Cardiac muscle cell (in vitro differentiated cells and primary cell): ENCODE measurements at places on chromosomes 3 and 15. TPM values are rescaled to one million over a fixed set of nuclear protein-coding genes. Genes with fewer than 3 reads are reported as not detected.

The DUOX1 gene
- 0.04 and 0.45 TPM in 2 replicates for total RNA-seq

The SCAANT1 gene
- not detected in 2 replicates for total RNA-seq

The GOLGA8O gene
- total RNA-seq: 1.4 and 6.5 TPM in 2 replicates

The LSAMP gene
- total RNA-seq: 4.8 and 6.0 TPM in 2 replicates

The RAB6B gene
- 2.4 and 2.6 TPM in 2 replicates for total RNA-seq

- H3K27ac ChIP-seq: no peak overlapping the region
- no peak overlapping the region for H3K4me3 ChIP-seq
- H3K4me1 ChIP-seq: peaks cover 3% of the 10 kb centered on the region
- DNase-seq: no peak
- peaks cover 3% of the 10 kb centered on the region for H3K27me3 ChIP-seq
Observed at GRCh38 chr3:56929809-56930615, 128.3 kb upstream of the ARHGEF3 start.

- H3K4me1 ChIP-seq: no peaks in the 10 kb centered on the region
- no peak overlapping the region for H3K4me3 ChIP-seq
- DNase-seq: no peak
- no peak overlapping the region for H3K27ac ChIP-seq
- no peaks in the 10 kb centered on the region for H3K27me3 ChIP-seq
- H3K36me3 ChIP-seq: no peaks in the 10 kb centered on the region
Observed at GRCh38 chr3:1501406-1502115, 408.7 kb downstream of the CNTN6 start.

GRCh38 chr3:101819649-101820206 is 29.6 kb upstream of the NFKBIZ start:
- H3K4me1 ChIP-seq: peaks cover 6% of the 10 kb centered on the region
- H3K27ac ChIP-seq: no peak overlapping the region
- no peak for DNase-seq
- no peaks in the 10 kb centered on the region for H3K36me3 ChIP-seq

DNA sequence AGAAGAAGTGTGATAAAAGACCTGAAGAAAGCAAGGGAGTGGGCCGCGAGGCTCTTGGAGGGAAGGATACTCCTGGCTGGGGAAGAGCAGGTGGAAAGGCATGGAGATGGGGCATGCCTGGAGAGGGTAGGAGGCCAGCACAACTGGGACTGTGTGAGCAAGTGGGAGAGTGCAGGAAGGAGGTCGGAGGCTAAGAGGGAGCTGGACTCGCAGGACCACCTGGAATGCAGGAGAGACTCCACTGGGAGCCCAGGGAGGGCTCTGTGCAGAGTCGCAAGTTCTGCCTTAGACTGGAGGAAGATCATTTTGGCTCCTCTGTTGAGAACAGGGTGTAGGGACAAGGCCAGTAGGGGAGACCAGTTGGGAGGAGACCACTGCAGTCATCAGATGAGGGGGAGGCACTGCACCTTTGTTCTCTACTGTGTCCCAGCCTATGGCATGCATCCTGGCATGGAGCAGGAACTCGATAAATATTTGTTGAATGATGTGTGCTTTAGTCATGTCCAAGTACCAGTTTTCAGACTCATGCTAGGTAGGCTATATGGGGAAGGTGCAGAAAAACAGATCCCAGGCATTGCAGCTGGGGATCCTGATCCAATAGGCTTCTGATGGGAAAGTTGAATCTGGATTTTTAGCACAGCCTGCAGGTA is 13.7 kb downstream of the FAM107A start:
- no peak for DNase-seq
- H3K36me3 ChIP-seq: no peaks in the 10 kb centered on the region
- no peaks in the 10 kb centered on the region for H3K4me1 ChIP-seq
- H3K4me3 ChIP-seq: no peak overlapping the region

DNA sequence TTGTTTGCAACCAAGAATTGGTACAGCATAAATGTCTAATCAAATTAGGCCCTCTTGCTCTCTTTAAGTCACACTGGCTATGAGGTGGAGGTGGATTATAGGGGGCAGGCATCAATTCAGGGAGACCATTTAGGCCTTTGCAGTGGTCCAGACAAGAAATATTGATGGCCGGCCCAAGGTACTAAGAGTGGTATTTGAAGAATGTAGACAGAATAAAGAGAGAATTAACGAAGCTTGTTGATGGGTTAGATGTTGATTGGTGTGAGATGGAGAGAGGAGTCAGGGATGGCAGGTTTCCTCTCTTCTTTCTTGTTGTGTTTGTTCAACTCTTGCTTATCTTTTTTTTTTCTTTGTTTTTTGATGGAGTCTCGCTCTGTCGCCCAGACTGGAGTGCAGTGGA is 48.5 kb downstream of the PIK3CA start:
- no peak overlapping the region for H3K27ac ChIP-seq
- H3K4me3 ChIP-seq: no peak overlapping the region
- H3K4me1 ChIP-seq: peaks cover 16% of the 10 kb centered on the region
- no peak for DNase-seq
- H3K27me3 ChIP-seq: no peaks in the 10 kb centered on the region

- H3K36me3 ChIP-seq: no peaks in the 10 kb centered on the region
- no peak for DNase-seq
- H3K4me1 ChIP-seq: no peaks in the 10 kb centered on the region
- no peak overlapping the region for H3K27ac ChIP-seq
Observed at GRCh38 chr3:177633671-177634207, 436.5 kb upstream of the TBL1XR1 start.

GRCh38 chr3:114452256-114452655 is 158.4 kb downstream of the TIGIT start:
- DNase-seq: no peak
- H3K4me1 ChIP-seq: peaks cover 46% of the 10 kb centered on the region
- no peaks in the 10 kb centered on the region for H3K36me3 ChIP-seq
- no peaks in the 10 kb centered on the region for H3K27me3 ChIP-seq
- peak overlapping the region; percentile 88 for H3K27ac ChIP-seq

- H3K36me3 ChIP-seq: no peaks in the 10 kb centered on the region
- no peak overlapping the region for H3K27ac ChIP-seq
- no peaks in the 10 kb centered on the region for H3K4me1 ChIP-seq
- no peak for DNase-seq
Observed at GRCh38 chr3:193168931-193169330, 72.1 kb upstream of the PLAAT1 start.

- H3K4me3 ChIP-seq: no peak overlapping the region
- peaks cover 1% of the 10 kb centered on the region for H3K4me1 ChIP-seq
- H3K36me3 ChIP-seq: no peaks in the 10 kb centered on the region
Observed at GRCh38 chr3:65344444-65344843, 656.6 kb upstream of the ADAMTS9 start.

- DNase-seq: no peak
- H3K27me3 ChIP-seq: no peaks in the 10 kb centered on the region
- no peaks in the 10 kb centered on the region for H3K4me1 ChIP-seq
- H3K4me3 ChIP-seq: no peak overlapping the region
- H3K27ac ChIP-seq: no peak overlapping the region
Observed at GRCh38 chr3:94776401-94776915, 713.6 kb downstream of the NSUN3 start.

- DNase-seq: peak; percentile 44
- no peaks in the 10 kb centered on the region for H3K36me3 ChIP-seq
- no peak overlapping the region for H3K27ac ChIP-seq
- peaks cover 29% of the 10 kb centered on the region for H3K4me1 ChIP-seq
- H3K27me3 ChIP-seq: peaks cover 12% of the 10 kb centered on the region
- H3K4me3 ChIP-seq: no peak overlapping the region
Observed at GRCh38 chr3:140206196-140207040, 271.4 kb downstream of the CLSTN2 start.

GRCh38 chr3:182392182-182392937 is 400.9 kb upstream of the ATP11B start:
- H3K36me3 ChIP-seq: no peaks in the 10 kb centered on the region
- H3K4me1 ChIP-seq: no peaks in the 10 kb centered on the region
- no peak overlapping the region for H3K27ac ChIP-seq

GRCh38 chr15:49926740-49927139 is 192.3 kb downstream of the ATP8B4 start:
- no peaks in the 10 kb centered on the region for H3K4me1 ChIP-seq
- no peak overlapping the region for H3K27ac ChIP-seq
- no peak for DNase-seq
- no peaks in the 10 kb centered on the region for H3K36me3 ChIP-seq
- H3K27me3 ChIP-seq: no peaks in the 10 kb centered on the region
- H3K4me3 ChIP-seq: no peak overlapping the region

- H3K4me1 ChIP-seq: no peaks in the 10 kb centered on the region
- no peak for DNase-seq
- H3K36me3 ChIP-seq: peaks cover 5% of the 10 kb centered on the region
- no peak overlapping the region for H3K4me3 ChIP-seq
- no peak overlapping the region for H3K27ac ChIP-seq
Observed at GRCh38 chr3:122396511-122396910, 12.5 kb downstream of the FAM162A start.

DNA sequence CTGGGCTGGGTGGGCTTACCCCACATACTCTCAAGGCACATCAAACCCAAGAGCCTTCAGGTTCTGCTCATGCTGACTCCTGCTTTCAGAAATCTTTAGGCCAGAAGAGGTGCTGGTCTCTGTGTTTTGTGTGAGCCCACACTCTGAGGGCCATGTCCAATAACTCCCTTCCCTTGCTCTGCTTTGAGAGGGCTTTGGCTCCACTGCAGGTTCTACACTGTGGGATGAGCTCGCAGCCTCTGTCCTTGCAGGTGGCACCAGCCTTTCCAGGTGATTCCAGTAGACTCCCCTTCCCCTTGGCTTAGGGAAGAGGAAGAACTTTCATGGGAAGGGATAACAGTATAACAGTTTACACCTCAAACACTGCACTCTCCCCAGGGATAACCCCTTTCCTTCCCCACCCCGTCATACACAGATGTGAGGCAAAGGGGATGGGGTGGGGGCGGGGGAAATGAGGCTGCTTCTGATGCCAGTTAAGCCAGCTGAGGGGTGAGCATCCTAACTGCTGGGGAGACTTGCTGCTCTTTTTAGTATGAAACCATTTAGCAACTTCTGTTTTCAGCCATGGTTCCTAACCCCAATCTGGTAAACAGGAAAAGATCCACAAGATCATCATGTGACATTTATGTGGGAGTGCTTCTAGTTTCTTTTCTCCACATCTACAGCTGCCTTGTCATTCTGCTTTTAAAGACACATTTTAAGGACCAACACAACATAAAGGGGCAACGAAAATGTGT is 262.4 kb downstream of the SLC9A9 start:
- no peaks in the 10 kb centered on the region for H3K36me3 ChIP-seq
- no peak overlapping the region for H3K4me3 ChIP-seq
- no peak for DNase-seq
- H3K27ac ChIP-seq: no peak overlapping the region
- H3K4me1 ChIP-seq: no peaks in the 10 kb centered on the region

DNA sequence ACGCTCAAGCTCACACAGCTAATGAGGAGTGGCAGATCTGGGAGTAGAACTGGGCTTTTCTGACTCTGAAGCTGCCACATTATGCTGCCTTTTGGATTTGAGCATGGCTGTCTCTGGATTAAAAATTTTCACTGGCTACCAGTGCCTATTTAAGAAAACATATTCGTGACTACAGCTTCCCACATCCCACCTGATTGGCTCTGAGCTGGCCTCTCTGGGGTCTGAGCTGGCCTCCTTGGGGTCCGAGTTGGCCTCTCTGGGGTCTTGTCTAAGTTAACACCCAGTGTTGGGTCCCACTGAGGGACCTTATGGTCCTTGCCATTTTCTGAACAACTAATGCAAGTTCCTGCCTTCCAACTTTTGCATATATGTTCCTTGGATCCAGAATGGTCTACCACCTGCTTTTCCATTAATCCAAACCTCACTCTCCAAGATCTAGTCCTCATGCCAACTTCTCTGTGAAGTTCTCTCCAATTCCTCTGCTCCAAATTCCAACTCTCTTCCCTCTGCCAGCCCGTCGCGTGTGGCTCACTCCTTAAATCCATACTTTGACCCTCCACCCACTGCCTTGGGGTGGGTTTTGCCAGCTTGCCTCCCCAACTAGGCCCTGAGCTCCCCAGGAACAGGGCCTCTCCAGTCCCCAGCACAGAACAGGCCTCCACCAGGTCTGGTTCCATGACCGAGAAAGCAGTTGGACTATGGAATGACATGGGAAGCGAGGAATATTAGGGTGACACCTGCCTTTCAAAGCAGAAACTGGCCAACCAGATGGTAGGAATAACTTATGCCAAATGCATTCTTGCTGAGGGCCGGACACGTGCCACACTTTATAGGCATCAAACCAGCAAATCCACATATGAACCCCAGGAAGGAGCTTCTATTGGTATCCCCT is 42.5 kb downstream of the ATP2B2 start:
- no peaks in the 10 kb centered on the region for H3K36me3 ChIP-seq
- no peak for DNase-seq
- no peaks in the 10 kb centered on the region for H3K27me3 ChIP-seq
- H3K4me3 ChIP-seq: no peak overlapping the region

DNA sequence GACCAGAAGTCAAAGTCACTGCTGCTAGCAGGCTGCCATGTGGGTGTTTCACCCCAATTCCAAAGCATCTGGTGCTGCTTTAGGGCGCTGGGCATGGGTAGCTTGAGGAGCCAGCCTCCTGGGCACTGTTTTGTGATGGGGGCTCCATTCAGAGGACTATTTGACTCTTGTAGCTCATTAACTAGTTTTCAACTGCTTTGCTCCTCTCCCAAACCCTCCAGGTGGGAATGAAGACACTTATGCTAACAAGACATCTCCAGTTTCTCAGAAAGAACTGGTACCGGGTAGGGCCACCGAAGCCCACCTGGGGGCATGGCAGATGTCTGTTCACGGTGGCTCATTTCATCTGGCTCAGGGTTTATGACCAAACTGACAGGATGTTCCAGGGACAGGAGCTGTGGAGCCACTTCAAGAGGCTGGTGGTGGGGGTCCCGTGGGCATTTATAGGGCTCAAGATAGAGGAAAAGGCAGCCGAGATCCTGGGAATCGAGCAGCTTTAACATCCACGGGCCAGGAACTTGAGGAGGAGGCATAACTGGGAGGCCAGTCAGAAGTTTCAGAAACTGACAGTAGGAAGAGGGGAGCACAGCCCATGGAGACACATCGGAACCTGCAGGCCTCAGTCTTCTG is 17.7 kb downstream of the AMOTL2 start:
- peaks cover 21% of the 10 kb centered on the region for H3K4me1 ChIP-seq
- no peaks in the 10 kb centered on the region for H3K27me3 ChIP-seq
- no peak for DNase-seq
- H3K27ac ChIP-seq: peak overlapping the region; percentile 99

GRCh38 chr3:123611082-123611481 is 26.2 kb upstream of the HACD2 start:
- H3K4me1 ChIP-seq: peaks cover 11% of the 10 kb centered on the region
- no peaks in the 10 kb centered on the region for H3K36me3 ChIP-seq
- no peak overlapping the region for H3K27ac ChIP-seq
- no peaks in the 10 kb centered on the region for H3K27me3 ChIP-seq
- no peak for DNase-seq

- H3K36me3 ChIP-seq: no peaks in the 10 kb centered on the region
- H3K4me3 ChIP-seq: no peak overlapping the region
- H3K27ac ChIP-seq: peak overlapping the region; percentile 95
- peak; percentile 81 for DNase-seq
- H3K27me3 ChIP-seq: no peaks in the 10 kb centered on the region
Observed at GRCh38 chr15:57427367-57427821, 51.1 kb downstream of the CGNL1 start.

- H3K4me3 ChIP-seq: no peak overlapping the region
- H3K4me1 ChIP-seq: no peaks in the 10 kb centered on the region
Observed at GRCh38 chr15:67779549-67780111, 45.7 kb upstream of the SKOR1 start.
